CD4-positive, alpha-beta T cell treated with Interleukin-6 for 4 hours (primary cell): ENCODE measurements at places on chromosomes 1 and 21.

GRCh38 chr1:51329443-51330325 is 678 bp downstream of the TTC39A start:
- DNase-seq, result no peak

DNA sequence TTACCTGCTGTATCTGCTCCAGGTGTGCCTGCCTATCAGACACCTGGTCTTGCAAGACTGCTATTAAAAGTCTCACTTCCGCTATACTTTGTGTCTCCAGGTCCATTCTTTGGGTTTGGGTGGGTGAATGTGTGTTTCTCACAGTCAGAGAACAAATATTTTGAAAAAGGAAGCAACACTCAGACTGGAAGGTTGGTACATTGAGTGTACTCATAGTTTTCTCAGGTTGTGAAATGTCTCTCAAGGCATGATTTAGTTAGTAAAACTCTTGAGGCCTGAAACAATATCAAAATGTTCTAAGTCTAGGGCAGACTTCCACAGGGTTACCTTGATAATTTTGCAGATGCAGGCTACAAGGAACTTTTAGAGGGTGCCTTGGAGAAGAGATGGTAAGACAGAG is 429.9 kb upstream of the ZRANB2 start:
- no peak for DNase-seq

DNA sequence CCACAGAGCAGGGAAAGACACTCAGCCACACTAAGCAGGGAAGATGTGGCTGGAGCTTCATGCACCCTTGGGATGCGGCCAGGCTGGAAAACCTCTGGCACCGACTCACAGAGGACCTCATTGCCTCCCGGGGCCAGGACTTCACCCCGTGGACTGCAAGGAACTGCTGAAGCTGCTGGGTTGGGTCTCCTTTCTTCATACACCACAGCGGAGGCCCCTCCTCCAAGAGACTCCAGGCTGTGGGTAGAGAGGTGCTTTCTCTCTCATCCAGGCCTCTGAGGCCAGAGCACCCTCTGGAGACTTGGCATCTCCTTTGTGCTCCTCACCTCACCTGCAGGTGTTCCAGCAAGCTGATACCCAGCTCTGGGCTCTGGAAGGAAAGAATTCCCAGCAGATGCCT is 76.0 kb upstream of the EDN2 start:
- DNase-seq, result no peak

- DNase-seq, result no peak
Observed at GRCh38 chr1:205915354-205915990, 27.8 kb downstream of the SLC26A9 start.

GRCh38 chr1:177589166-177589565 is 380.7 kb downstream of the SEC16B start:
- no peak for DNase-seq

GRCh38 chr1:170803711-170804110 is 131.6 kb upstream of the MROH9 start:
- no peak for DNase-seq

DNA sequence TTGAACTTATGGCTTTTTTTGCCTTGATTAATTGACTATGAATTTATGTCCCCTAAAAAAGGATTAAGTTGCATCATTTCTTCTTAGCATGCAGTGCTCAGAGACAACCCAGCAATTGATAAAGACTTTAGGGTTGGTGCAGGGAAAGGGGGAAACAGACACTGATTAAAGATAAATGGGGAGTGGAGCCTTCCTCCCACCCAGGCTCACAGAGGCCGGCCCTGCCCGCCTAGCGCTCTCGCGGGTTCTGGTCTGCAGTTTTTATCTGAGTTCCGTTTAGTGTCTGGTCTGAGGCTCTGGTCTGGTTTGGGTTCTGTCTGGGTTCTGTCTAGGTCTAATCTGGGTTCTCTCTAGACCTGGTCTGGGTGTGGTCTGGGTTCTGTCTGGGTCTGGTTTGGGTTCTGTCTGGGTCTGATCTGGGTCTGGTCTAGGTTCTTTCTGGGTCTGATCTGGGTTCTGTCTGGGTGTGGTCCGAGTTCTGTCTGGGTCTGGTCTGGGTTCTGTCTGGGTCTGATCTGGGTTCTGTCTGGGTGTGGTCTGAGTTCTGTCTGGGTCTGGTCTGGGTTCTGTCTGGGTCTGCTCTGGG is 48.1 kb downstream of the ABCG1 start:
- DNase-seq, result no peak

DNA sequence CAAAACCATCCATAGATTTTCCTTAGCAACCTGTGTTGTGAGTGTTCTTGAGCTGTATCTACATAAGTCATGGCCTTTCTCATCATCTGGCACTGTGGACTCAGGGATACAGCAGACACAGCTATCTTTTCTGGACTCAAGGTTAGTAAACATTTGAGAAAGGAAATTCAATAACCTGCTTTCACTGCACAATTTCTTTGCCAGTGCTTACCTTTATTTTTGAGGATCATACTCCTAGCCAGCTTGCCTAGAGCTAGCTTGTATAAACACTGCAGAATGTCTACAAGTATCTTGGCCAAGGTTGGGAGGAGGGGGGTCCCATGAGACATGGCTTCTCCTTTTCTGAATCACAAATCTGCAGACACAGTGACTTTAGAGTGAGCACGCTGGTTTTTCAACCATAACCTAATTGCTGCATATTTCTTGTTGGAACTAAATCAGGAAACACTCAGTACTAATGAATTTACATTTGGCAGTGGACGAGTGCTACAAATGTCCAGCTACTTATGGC is 27.2 kb downstream of the ADAMTS5 start:
- DNase-seq, result no peak

- DNase-seq, result no peak
Observed at GRCh38 chr1:51916587-51917405, 38.3 kb upstream of the NRDC start.

- no peak for DNase-seq
Observed at GRCh38 chr1:56824938-56825337, 5.7 kb upstream of the FYB2 start.

DNA sequence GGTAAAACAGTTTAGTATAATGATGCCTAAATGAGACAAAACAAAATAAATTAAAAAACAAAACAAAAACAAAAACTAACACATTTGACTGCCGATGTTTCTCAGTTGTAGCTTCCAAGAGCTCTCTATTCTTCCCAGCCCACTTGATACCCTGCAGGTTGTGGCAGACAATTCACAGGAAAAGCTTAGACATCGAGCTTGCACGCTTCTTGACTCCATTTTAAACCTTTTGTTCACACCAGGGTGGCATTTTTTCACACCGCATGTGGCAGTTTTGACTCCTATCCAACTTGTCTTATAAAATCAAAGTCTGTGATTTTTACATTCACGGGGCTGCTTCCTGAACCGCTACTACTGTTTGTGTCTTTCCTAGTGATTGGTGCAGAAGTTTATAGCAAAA is 575.9 kb downstream of the USP25 start:
- DNase-seq, result no peak

DNA sequence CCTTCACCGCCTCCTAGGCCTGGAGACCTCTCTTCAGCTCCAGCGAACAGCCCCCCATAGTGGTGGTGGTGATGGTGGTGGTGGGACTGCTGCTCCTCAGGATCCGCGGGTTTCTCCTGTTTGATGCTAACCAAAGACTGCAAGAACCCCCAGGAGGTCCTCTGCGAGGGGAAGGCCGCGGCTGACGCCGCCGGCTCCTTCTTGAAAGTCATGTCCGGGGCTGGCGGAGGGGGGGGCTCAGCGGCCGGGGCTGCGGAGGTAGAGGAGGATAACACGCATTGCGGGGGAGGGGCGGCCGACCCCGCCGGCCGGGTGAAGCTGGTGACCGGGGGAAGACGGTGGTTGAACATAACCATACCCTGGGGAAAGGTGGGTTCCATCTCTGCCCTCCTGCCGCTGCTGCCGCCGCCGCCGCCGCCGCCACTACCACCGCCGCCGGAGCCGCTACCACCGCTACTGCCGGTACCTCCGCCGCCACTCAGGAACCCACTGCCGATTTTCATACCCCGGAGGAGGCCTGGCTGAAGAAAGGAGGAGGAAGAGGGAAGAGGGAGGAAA is 554 bp downstream of the ZNF281 start:
- peak; percentile 46 for DNase-seq

- DNase-seq, result no peak
Observed at GRCh38 chr1:2004856-2005255, 1.3 kb upstream of the CFAP74 start.

- DNase-seq, result no peak
Observed at GRCh38 chr1:89806616-89807015, 14.2 kb upstream of the LRRC8D start.

DNA sequence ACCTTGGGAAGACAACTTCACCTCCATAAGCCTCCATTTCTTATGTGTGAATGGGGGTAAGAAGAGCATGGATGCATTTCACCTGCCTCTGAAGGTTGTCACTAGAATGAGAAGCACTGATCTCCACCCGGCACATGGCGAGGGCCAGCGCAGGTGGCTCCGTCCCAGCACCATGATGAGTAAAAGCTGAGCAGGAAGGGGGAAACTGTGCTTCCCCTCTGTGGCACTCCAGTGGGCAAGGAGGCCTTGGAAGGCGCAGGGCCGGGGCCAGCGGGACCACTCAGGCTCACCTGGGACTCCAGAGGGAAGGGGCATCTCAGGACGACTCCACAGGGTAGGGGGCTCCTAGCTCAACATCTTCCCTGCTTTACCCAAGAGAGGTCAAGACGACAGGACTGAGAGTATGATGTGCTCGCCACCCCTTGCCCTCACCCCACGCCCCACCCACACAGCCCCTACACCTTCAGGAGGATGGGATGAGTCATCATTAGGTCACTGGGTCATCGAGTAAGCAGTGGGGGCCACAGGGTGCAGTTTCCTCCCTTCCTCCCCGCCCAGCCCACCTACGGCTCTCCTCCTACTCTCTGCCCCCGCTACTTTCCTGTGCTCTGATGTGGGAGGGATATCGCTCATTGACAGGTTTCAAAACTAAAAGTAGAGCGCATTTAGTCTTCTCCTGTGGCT is 112.1 kb downstream of the HIVEP3 start:
- peak; percentile 60 for DNase-seq

DNA sequence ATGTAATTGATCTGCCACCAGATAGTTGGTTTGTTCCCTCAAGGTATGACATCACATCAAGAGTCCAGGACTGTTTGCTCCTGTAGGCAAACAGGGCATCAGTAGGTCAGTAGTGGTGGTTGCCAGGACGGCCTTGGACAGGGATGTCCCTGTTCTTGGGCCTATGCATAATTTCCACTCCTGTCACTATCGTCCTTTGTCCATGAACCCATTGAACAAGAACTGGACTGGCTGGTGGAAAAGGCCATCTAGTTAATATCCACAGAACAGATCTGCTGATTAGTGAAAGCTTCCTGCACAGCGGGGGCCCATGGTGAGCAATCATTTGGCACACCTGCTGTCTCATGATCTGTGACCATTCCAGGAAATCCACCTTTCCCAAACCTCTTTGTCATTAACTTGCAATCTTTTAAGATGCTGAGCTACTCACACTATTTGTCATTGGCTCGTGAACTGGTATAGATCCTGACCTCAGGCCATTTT is 12.4 kb upstream of the BSDC1 start:
- no peak for DNase-seq

DNA sequence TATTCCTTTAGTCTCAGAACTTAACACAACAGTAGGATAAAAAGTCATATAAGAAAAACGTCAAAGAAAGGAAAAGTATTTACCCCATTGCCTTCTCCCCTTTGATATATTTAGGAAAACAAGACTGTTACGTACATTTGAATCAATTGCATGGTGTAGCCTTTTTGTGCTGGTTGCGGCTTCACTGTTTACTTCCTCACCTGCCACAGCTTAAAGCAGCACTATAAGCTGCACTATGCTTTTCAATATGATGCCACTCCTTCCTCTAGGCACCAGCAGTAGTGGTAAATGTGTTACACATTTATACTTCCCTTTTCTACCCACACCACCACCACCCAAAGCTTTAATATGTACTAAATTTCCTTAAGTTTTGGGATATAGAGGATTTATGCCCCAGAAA is 111.1 kb downstream of the ATP1B1 start:
- DNase-seq, result no peak

DNA sequence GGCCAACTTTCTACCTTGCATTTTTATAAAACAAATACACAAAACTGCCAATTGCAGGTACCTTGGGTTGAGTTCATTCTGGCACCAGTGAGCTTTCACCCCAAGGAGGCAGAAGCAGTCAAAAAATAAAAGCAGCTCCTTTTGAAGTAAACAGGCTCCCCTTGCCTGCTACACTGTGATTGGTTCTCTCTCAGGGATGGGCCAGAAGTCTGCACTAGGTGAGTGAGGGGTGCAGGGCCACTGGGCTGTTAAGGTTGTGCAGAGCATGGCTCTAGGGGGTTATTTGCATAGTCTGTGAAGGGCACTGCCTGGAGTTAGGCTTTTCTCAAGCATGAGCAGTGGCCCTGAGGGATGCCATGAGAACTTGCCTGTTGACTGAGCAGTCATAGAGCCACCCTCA is 39.1 kb downstream of the AKNAD1 start:
- no peak for DNase-seq

DNA sequence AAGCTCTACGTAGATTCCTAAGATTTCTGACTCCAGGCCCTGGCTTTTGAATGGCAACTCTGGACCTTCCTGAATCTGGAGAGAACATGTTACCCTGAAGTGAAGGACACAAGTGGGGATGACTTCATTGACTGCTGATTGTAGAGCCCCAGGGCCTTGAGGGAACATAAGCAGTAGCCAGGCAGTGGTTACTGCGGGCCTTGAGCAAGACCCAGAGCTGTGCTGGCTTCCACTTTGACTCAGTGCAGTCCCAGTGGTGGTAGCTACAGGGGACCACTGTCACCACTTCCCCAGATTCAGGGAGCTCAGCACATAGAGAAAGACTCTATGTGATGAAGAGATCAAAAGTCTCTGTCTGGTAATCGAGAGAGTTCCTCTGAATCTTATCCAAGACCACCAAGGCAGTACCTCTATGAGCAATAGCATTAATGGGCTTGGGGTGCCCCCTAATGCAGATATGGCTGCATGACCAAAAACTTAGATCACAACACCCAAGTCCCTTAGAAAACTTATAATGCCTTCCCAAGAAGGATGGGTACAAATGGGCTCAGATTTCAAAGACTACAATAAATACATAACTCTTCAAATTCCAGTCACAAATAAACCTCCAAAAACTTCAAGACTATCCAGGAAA is 1278.3 kb downstream of the AMY1C start:
- no peak for DNase-seq

DNA sequence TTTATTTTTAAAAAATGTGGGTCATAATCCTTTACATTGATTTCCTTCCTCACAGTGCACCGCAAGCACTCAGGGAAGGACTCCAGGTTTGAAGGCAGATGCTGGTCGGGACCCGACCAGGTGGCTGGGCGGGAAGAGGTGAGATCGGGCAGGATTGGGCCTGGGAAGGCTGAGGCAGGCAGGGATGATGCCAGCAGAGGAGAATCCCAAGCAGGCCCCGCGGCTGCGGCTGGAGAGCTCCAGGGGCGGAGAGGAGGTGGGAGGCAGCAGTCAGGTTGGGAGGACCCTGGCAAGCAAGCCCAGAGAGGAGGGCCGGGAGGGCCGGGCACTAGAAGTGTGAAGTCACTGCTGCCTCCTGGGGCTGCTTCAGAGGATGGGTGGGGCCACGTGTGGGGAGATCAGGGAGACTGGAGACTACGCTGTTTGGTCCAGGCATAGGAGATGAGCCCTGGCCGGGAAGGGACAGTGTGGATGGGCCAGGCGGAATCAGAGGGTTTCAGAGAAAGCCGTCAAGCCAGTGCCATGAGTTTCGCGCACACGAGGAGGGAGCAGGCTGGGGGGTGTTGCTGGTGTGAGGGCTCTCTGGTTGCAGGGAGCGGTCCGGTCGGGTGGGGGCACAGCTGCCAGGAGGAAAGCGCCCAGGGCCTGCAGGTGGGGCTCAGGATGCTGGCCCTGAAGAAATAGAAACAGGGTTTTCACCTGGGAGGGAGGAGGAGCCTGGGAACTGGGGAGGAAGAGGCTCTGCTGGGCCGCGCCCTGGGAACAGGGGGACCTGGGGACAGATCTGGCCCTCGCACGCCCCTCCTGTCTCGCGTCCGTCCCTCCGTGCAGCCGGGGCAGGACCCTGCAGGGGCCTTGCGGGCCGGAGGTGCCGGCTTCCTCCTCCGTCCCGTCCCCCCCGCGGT is 888 bp upstream of the COL18A1 start:
- DNase-seq, result peak; percentile 10
